ENCODE measurements at places on chromosomes 2 and 18.
A peak's percentile ranks its signal among the peaks of the same experiment; 100 is the strongest.

- DNase-seq, result no peak
Measured at GRCh38 chr18:37322492-37323035, 243.0 kb downstream of the CELF4 start.

- no peak for DNase-seq
Measured at GRCh38 chr2:224982226-224982625, 60.0 kb downstream of the DOCK10 start.

GRCh38 chr2:65436169-65436823, 3.9 kb upstream of the SPRED2 start:
- DNase-seq, result peak; percentile 93

GRCh38 chr2:160952464-160953254, 207.6 kb upstream of the TANK start:
- no peak for DNase-seq

GRCh38 chr2:73698101-73698500, 39.0 kb downstream of the TPRKB start:
- DNase-seq, result no peak

GRCh38 chr18:72468021-72468710, 76.0 kb downstream of the CBLN2 start:
- no peak for DNase-seq

- no peak for DNase-seq
Measured at GRCh38 chr2:128425216-128425615, 106.5 kb upstream of the HS6ST1 start.

GRCh38 chr2:10905006-10905861, 6.5 kb upstream of the KCNF1 start:
- peak; percentile 80 for DNase-seq

GRCh38 chr18:8883409-8883668, 178.0 kb downstream of the MTCL1 start:
- DNase-seq, result no peak

GRCh38 chr18:80147037-80147417, 38.0 kb downstream of the ADNP2 start:
- no peak for DNase-seq

GRCh38 chr2:233474308-233475160, 92.0 kb downstream of the USP40 start:
- DNase-seq, result no peak

- DNase-seq, result no peak
Measured at GRCh38 chr2:11798701-11799435, 52.4 kb downstream of the LPIN1 start.

GRCh38 chr2:164055623-164056022, 319.8 kb upstream of the FIGN start:
- DNase-seq, result no peak

GRCh38 chr2:128290356-128290755, 28.3 kb downstream of the HS6ST1 start:
- peak; percentile 6 for DNase-seq

GRCh38 chr18:34153711-34154110, 71.0 kb downstream of the NOL4 start:
- peak; percentile 10 for DNase-seq

DNA sequence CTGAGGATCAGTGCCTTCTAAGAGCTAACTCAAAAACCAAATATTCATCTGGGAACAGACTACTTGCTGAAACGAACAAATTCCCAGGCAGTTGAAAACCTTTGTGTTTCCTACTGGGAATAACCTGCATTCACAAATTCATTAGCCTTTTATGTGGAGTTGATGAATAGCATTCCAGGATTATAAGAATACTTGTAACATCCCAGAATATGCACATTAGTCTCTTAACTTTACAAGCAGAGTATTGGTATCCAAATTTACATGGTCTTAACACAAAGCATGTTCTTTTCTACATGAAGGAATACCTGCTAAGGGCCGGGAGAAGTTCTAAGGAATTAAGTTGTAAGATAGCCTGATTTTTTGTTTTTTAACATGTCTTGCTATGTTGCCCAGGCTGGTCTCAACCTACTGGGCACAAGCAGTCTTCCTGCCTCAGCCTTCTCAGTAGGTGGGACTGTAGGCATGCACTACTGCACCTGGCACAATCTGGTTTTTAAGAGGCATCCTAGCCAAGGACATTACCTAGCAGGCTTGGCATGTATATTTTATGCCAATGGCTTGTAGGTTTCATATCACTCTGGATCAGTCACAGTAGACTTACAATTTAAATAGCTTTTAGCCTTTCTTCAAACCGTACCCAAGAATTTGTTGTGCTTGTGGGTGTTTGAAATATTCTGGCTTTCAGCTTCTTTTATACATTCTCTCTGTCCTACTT, 50.7 kb downstream of the MGAT5 start:
- no peak for DNase-seq

- DNase-seq, result no peak
Measured at GRCh38 chr2:120930236-120930635, 194.6 kb downstream of the GLI2 start.

- no peak for DNase-seq
Measured at GRCh38 chr2:9140645-9141044, 66.0 kb upstream of the ASAP2 start.

- peak; percentile 42 for DNase-seq
Measured at GRCh38 chr18:3919396-3920061, 469.6 kb downstream of the TGIF1 start.

GRCh38 chr2:134348760-134349159, 94.9 kb downstream of the MGAT5 start:
- DNase-seq, result no peak
